ENCODE measurements at places on chromosomes 12 and 14.

- DNase-seq: no peak
These were observed 2.4 kb downstream of the WASHC3 start for GRCh38 chr12:102059343-102059742.

DNA sequence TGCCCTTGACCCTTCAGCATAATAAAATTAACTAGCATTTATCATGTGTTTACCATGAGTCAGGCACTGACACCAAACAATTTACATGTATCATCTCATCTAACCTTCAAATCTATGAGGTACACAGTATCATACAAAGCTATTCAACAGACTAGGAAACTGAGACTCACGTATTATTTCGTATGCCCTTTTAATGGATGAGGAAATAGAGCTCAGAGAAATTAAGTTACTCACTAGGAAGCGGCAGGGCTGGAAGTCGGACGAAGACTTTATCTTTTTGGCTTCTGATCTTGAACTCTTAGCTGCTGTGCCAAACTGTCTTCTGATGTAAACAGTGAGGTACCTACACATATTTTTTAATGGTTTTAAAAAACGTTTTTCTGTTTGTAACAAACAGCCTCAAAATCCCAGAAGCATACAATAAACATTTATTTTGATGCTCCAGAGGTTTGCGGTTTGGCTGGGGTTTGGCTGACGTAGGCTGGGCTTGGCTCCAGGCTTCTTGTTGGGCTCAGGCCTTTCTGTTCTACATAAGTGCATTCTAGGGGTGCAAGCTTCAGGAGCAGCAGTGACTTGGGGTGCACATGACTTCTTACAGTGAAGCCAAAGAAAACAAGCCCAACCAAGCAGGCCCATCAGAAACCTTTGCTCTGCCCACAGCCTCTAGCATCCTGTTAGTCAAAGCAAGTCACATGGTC is 184.7 kb downstream of the TBX5 start:
- peak; percentile 6 for DNase-seq

- DNase-seq: peak; percentile 9
These were observed 127.7 kb upstream of the SLCO1C1 start for GRCh38 chr12:20567413-20567812.

GRCh38 chr12:50276912-50277671 is 6.2 kb downstream of the LIMA1 start:
- no peak for DNase-seq

DNA sequence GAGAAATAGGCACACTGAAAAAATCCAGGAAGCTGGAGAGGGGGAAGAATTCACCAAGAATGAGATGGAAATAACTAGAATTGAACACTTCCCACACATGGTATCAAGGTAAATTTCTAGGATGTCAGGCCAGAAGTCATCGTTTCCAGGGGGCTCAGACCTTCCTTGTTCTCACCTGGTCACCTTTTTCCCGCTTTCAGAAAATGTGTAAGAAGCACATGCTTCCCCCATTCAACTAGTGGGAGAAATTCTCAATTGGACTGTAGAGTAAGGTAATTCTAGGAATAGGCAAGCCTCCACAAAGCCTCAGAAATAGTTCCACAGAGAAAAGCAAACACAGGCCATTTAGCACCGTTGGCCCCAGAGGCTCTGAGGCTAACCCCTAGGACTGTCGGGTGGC is 2.8 kb upstream of the PTMS start:
- no peak for DNase-seq

- peak; percentile 70 for DNase-seq
These were observed 864 bp downstream of the DNAJC22 start for GRCh38 chr12:49347311-49348193.

GRCh38 chr12:5096241-5096924 is 52.7 kb downstream of the KCNA5 start:
- DNase-seq: peak; percentile 23

- no peak for DNase-seq
These were observed 8.1 kb upstream of the RIC8B start for GRCh38 chr12:106766393-106766826.

GRCh38 chr12:42982828-42983227 is 393.3 kb upstream of the PRICKLE1 start:
- no peak for DNase-seq

All from fibroblast of the aortic adventitia (primary cell).